ENCODE measurements at places on chromosomes 13 and 19. TPM values are rescaled to one million over a fixed set of nuclear protein-coding genes. Genes with fewer than 3 reads are reported as not detected.

Gene C1QTNF9B
- not detected for total RNA-seq

- no peaks in the 10 kb centered on the region for H3K27me3 ChIP-seq
- no peaks in the 10 kb centered on the region for H3K36me3 ChIP-seq
- no peak for DNase-seq
- H3K27ac ChIP-seq, result no peak overlapping the region
- no peaks in the 10 kb centered on the region for H3K4me1 ChIP-seq
Observed at GRCh38 chr19:7545904-7546303, 10.4 kb downstream of the PNPLA6 start.

GRCh38 chr19:45767881-45768654, 984 bp downstream of the SIX5 start:
- H3K4me3 ChIP-seq, result peak overlapping the region; percentile 86
- H3K27ac ChIP-seq, result peak overlapping the region; percentile 94
- H3K27me3 ChIP-seq, result no peaks in the 10 kb centered on the region
- peak; percentile 83 for DNase-seq
- no peaks in the 10 kb centered on the region for H3K36me3 ChIP-seq

DNA sequence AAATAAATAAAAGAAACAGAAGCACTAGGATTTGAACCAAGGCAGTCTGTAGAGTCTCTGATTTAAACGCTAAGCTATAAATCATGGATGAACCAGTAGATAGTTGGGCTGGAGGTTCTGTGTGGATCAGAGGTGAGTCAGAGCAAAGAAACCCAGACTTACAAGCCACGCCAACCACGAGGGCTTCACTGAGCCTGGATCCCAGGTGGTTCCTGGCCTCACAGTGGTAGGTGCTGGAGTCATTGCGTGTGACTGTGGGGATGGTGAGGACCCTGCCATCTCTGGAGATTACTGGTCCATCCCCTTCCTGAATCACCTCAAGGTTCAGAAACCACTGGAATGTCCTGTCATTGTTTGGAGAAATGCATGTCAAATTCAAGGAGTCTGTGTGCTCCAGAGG, 19.3 kb upstream of the CEACAM20 start:
- no peak overlapping the region for H3K27ac ChIP-seq
- peaks cover 4% of the 10 kb centered on the region for H3K27me3 ChIP-seq
- DNase-seq, result no peak
- no peak overlapping the region for H3K4me3 ChIP-seq
- H3K4me1 ChIP-seq, result no peaks in the 10 kb centered on the region
- no peaks in the 10 kb centered on the region for H3K36me3 ChIP-seq

GRCh38 chr13:32426191-32426989, 1.5 kb downstream of the N4BP2L1 start:
- H3K4me1 ChIP-seq, result peaks cover 8% of the 10 kb centered on the region
- H3K36me3 ChIP-seq, result no peaks in the 10 kb centered on the region
- H3K27ac ChIP-seq, result no peak overlapping the region
- no peak for DNase-seq

GRCh38 chr13:91946498-91947070, 548.2 kb downstream of the GPC5 start:
- no peak overlapping the region for H3K27ac ChIP-seq
- H3K4me3 ChIP-seq, result no peak overlapping the region

- H3K27me3 ChIP-seq, result no peaks in the 10 kb centered on the region
- DNase-seq, result no peak
- H3K36me3 ChIP-seq, result no peaks in the 10 kb centered on the region
- H3K27ac ChIP-seq, result no peak overlapping the region
Observed at GRCh38 chr13:109565877-109566276, 220.5 kb downstream of the IRS2 start.

Data from neural progenitor cell (in vitro differentiated cells).